Aorta (tissue), 5 donors: ENCODE measurements at places on chromosomes 5 and 9. TPM values are rescaled to one million over a fixed set of nuclear protein-coding genes. Genes with fewer than 3 reads are reported as not detected.

DNA sequence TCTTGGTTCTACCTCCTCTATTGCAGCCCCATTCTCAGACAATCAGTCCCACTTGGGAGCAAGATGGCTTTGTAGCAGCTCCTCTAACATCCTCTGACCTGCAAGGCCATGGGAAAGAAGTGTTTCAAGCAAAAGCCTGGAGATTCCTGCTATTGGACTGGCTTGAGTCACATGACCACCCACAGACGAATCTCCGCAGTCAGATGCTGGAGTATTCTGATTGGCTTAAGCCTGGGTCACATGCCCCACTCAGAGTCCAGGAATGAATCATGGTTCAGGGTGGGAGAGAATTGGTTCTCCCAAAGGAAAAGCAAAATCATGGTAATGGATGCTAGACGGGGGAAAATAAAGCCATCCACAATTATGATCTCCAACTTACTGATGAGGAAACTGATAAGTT, 22.6 kb upstream of the LMX1B start:
- DNase-seq = no peak

DNA sequence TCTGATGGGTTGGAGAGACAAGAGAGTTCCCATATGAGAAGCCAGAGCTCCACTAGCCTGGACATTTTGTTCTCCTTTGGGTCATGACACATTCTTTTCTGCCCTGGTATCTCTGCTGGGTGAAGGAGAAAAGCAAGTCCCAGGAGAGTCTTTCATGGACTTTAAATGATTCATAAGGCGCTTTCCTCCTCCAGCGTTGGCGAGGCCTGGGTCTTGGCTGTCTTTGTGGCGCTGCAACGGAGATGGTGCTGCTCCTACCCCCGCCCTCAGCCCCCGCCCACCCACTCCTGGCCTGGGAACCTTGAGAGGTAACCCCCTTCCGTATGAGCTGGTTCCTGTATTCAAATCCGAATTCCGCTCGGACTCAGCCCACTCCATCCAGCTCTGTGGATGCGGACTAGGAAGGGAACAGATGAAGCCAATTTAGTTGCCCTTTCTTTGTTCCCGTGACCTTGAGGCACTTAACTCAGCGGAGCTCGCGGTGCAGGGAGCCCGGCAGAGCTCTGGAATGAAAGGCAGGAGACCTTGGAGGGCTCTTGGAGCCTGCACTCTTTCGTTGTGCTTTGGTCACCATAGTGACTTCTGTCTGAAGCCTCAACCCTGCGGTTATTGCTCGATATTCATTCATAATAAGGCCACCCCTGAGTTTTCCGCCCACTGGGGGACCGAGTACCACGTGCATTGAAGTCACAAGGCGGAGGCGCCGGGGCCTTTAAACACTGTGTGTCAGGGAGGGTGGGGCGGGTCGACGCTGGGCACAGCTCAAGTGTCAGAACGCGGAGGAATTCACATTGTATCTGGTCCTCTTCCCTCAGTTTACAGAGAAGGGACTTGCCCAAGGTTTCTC, 14.0 kb upstream of the PWWP2A start:
- DNase-seq = peak; percentile 84

DNA sequence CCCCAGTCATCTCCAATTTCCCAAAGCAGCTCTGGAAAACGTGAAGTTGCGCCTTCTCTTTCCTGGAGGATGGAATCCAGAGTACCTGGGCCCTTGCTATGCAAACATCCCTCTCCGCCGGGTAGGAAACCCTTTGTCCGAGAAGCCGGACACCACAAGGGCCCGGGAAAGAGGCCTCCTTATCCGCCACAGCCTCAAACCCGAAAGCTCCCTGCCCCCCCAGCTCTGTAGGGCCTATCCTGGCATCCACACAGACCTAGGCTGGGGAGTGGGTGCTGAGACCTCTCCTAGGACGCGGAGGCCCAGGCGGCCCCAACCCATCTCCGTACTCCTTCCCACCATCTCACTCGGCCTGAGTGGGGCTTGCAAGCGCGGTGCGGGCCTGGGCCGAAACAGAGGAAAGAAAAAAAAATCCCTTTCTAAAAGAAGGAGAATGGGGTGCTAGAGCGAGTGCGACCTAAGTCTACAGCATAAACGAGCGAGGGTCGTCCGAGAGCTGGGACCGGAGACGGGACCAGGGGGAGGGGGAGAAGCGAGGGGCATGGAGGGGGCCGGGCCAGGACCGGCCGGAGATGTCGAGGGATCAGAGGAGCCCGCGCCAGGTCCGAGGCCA, 624 bp downstream of the FBXW11 start:
- DNase-seq = no peak

GRCh38 chr5:144465441-144465840, 294.8 kb downstream of the KCTD16 start:
- no peak for DNase-seq

DNA sequence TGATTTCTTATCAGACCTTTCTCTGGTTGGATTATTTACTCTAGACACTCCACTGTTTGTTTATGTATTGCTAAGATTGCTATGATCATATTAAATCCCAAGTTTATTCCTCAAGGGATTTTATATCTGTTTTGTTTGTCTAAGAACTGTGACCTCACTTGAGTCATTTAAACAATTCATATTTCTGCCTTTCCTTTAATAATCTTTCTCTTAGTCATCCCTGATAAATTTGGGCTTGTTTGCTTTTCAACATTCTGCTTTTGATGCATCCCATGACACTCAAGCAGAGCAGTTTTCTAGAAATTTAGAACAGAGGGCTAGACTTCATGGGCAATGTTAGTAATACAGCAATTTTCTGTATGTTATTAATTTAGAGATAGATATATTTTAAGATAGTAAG, 231.6 kb upstream of the TNC start:
- no peak for DNase-seq

- DNase-seq = no peak
Measured at GRCh38 chr5:74352256-74352655, 288.3 kb downstream of the ENC1 start.

- no peak for DNase-seq
Measured at GRCh38 chr5:56075361-56075760, 80.6 kb upstream of the IL6ST start.

DNA sequence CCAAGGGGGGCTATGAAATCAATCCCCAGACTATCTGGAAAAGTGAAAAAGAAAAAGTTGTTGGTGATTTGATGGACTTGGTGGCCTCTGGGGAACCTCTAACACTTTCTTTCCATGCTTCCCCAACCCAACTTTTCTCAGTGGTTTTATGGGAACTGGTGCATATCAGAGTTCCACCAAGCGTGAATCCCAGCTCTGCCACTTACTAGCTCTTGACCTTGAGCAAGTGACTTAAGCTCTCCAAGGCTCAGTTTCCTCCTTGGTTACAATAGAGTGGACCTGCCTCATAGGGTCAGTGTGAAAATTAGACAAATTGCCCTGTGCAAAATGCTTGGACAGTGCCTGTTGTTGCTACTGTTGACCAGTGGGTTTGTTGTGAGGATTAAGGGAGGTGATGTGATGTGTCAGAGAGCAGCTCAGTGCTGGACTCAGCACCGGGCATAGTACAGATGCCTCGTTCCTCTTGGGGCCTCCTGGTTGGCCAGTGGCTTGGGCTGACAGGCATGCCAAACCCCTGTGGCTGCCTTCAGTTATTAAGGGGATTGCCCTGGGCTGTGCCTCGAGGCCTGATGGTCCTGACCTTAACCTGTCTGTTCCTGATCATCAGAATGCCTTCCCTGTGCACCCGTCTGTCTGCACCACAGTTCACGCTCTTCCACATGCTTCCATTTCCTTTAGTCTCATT, 49.3 kb downstream of the COL15A1 start:
- DNase-seq = no peak

- no peak for DNase-seq
Measured at GRCh38 chr9:113659039-113659438, 195.5 kb downstream of the RGS3 start.

Gene FRRS1L
- 0.29 TPM for total RNA-seq

DNA sequence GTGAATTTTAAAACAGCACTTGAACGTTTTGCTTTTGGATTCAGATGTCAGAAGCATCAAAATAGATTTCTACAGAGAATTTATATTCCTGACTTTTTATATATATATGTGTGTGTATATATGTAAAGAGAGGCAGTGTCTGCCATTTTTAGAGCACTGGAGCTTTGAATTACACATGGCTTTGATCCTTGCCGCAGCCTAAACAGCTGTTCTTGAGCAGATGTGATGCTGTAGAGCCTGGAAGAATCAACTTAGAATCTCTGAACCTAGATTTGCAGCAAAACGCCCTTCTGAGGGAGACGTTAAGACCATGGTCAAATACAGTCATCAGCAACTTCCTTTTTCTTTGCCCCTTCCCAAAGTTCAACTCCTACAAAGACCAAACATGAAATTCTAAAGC, 21.7 kb upstream of the C5orf47 start:
- no peak for DNase-seq

DNA sequence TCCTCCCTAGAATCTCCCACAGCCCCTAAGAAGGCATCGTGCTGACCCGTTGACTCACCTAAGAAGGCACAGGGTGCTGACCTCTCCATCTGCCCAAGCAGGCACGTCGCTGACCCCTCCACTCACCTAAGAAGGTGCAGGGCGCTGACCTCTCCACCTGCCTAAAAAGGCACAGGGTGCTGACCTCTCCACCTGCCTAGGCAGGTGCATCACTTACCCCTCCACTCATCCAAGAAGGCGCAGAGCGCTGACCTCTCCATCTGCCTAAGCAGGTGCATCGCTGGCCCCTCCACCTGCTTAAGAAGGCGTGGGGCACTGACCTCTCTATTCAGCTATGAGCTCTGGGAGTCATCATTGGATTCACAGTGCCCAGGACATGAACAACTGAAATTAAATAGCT, 54.4 kb upstream of the FCN1 start:
- DNase-seq = peak; percentile 28

DNA sequence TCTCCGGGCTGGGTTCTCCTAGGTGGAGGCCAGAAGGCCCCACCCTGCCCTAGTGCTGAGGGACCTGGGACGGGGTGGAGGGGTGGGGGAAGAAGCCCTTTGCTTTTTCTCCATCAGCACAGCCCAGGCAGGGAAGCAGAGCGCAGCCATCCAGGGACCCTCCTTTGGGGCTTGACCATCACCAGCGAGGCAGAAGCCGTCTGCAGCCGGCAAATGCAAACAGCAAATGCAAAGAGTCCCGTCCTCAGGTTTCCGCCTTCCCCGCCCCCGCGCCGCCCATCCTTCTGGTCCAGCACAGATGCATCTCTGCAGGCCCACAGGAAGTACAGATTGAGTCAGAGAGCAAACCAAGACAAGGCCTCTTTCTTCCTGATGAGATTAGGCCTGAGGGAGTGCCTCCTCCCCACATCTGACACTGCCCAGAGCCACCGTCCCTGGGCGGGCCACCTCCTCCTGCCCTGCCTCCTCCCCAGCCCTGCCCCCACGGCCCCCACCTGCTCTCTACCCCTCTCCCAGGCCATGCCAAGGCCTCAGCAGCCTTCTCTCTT, 23.4 kb downstream of the CORO2A start:
- no peak for DNase-seq

Gene NTNG2
- total RNA-seq = 5.3 TPM

DNA sequence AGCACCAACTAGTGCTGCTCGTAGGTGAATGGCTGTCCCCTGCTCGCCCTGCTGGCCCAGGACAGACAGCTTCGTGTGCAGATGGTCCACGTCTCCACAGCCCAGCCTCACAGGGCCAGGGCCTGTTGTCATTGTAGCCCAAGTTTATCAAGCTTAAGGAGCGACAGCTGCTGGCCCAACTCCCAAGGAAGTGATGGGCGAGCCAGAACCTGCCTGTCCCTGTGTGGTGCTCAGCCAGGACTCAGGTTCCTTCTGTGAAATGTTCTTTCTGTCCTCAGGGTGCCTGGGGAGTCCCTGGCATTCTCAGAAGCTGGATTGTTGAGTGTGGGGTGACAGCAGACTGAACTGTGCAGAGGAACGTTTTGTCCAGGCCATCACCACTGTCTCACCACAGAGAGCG, 16.4 kb downstream of the TRIP13 start:
- DNase-seq = no peak
